ENCODE measurements at places on chromosomes 13 and 19.

- no peak for DNase-seq
Observed at GRCh38 chr19:20513189-20513904, 52.2 kb downstream of the ZNF737 start.

GRCh38 chr13:91400063-91400399, 1.6 kb downstream of the GPC5 start:
- peak; percentile 4 for DNase-seq

DNA sequence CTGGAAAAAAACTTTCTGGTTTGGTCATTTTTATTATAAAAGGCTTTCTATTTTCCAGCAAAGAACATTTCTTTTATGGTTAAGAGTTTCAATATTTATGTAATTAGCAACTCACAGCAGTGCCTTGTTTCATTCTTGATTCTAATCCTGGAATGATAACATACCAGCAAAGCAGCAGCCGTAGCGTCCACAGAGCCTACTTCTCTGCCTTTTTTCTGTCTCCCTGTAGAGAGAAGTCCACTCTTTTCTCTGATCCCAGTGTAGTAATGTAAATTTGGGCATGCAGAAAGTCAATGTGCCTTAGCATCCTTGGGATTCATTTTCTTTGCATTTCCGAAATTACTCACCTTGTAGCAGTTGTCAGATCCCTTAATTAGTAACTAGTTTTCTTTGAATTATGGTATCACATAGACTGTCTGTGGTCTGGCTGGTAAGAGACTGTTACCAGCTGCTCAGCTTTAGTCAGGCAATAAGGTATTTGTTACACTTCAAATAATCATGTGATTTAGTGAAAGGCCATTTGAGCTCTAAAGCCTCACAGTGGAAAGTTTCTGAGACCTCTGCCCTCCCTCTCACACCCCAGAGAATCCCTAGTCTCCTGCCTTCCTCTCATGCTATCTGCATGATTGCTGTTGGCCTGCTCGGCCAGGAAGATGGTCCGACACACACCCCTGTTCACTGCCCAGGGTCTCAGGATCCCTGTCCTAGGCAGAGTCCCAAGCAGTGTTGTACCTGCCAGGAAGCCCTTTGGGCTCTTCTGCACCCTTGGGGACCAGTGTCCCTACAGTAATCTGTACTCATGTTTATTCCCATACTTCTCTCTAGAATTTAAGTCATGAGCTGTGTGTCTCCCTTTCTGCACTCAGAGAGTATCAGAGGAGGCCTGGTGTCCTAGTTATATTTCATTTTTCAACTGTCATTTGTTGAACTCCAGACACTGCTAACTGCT, 86.3 kb downstream of the LRCH1 start:
- DNase-seq = no peak

DNA sequence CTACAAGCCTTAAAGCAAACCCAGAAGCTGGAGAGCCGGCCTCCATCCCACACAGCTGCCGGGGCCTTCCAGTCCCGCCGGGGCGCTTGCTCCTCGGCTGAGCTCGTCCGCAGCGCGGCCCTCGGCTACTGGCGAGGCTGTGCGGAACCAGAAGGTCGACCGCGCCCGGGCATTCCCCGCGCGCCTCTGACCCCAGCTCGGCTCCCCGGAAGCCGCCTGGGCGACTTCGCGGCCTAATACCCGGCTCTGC, 863 bp downstream of the ANKRD10 start:
- no peak for DNase-seq

DNA sequence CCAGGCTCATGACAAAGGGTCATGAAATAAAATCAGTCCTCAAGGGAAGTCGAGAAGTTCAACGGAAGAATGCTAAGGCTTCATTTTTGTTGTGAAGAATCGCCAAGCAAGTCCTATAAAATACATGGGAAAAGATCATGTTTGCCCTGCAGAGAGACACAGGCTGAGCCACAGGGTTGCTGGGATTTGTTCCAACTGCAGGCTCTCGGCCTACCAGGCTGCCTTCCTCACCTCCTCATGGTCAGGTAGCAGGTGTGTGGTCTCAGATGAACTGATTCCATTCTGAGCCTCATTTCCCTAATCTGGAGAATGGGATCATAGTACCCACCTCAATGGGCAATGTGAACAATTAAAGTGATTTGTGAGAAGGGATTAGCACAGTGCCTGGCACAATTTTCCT, 114.9 kb upstream of the SPATA13 start:
- DNase-seq = no peak

DNA sequence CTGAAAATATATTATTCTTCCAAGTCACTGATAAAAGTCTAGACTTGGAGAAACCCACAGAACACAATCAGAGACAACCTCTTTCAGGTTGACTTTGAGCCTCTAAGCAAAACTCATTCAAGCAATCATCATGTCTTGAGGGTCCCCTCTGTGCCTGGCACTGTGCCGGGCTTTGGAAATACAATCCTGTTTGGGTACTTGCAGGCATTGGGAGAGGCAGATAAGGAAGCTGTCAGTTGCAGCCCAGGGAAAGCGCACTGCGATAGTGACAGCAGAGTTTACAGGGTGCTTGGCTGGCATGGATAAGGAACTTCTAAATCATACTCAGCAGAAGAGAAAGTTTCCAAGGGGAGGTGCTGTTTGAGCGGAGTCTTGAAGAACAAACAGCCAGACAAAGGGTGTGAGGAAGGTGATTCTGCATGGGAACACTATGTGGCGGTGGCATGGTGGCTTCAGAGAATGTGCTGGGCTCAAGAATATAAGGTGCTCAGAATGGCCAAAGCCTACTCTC, 9.1 kb downstream of the SERP2 start:
- no peak for DNase-seq

- DNase-seq = peak; percentile 96
Observed at GRCh38 chr19:7925171-7925851, 624 bp downstream of the CTXN1 start.

GRCh38 chr19:4415352-4415751, 12.9 kb downstream of the CHAF1A start:
- DNase-seq = peak; percentile 86

DNA sequence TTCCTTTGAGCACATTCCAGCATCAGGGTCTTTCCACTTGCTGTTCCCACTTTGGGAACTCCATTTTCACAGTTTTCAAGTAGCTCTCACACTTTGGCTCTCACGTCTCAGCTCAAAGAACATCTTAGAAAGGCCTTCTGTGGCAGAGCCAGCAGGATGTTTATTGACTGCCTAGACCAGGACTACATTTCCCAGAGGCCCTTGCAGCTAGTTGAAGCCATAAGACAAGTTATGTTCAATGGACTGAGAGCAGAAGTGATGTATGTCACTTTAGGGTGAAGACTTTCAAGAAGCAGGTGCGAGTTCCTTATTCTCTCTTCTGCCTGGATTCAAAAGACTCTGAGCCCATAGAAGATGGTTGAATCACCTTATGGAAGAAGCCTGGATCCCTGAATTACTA, 4.3 kb upstream of the HAUS5 start:
- DNase-seq = no peak

- DNase-seq = no peak
Observed at GRCh38 chr13:106690779-106691178, 122.8 kb upstream of the ARGLU1 start.

DNA sequence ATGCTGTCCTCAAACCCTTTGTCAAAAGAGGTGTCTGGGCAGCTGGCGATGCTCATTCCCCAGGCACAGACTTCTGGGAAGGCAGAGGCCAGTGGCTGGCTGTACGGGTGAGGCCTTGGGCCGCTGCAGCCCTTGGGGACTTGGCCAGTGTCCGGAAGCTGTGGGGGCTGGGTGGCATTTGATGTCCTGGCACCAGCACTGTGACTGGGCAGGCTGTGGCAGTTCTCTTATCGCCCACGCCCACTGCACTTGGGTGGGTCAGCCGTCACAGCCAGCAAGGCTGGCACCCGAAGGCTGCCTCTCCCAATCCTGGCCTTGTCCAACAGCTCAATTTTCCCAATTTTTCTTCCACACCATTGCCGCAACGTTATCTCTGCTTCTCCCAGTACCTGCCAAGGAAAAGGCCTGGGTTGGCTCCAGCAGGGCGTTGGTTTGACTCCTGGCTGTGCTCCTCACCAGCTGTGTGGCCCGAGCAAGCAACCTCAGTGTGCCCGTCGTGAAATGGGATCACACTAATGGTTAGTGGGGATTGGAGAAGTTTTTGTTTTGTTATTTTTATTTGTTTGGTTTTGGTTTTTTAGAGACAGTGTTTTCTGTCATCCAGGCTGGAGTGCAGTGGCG, 12.7 kb upstream of the SLC44A2 start:
- no peak for DNase-seq

- DNase-seq = no peak
Observed at GRCh38 chr13:43648733-43649132, 138.0 kb downstream of the ENOX1 start.

DNA sequence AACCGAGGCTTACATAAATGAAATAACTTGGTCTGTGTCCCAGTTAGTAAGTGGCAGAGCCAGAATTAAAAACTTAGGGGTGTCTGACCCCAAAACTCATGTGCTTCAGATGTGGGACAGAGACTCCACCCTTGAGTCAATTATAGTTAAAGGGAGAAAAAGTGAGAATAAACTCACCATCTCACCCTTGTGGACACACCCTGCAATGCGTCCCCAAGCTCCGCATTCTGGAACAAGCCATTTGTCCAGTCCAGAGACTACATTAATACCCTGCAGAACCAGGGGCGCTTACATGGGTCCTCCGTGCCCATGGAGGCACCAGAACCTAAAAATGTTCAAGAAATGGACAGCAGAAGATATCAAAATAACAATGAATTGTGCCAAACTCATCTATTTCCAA, 207.0 kb upstream of the ZNF507 start:
- DNase-seq = no peak
